Stimulated activated CD4-positive, alpha-beta T cell treated with anti-CD3 and anti-CD28 coated beads, Interleukin-1b, Interleukin-23, amount 100 ng/mL, for 1 hour (primary cell): ENCODE measurements at places on chromosomes 3 and 15.

DNA sequence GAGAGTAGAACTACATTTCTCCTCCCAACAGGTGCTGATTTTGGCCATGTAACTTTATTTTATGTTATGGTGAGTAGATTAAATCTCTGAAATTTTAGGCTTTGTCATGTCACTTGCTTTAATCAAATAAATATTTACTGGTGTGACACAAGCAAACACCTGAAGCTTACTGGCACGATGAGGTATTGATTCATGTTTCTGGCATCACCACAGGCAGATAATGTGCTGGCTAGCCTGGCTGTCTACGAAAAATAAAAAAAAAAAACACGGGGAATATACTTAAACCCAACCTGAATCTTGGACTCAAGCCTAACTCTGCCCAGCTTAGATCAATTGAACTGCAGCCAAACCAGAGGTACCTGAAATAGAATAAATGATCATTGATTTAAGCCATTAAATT lies 65.6 kb upstream of the CADM2 start:
- DNase-seq, result no peak

DNA sequence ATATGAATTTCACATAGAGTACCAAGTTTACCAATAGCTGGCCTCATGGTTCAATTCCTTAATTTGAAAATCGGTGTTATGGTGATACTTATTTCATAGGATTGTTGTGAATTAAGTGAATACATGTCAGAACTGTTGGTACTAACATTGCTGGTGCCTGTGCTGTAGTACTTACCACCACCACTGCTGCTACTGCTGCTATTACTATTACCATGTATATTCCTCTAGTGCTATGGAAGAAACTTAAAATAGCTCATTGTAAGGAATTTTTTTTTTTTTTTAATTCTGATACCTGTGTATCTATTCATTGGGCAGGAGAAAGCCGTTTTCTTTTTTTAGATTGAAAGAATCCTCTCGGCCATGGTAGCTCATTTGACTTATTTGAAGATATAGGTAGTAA lies 3.6 kb downstream of the FYTTD1 start:
- no peak for DNase-seq

DNA sequence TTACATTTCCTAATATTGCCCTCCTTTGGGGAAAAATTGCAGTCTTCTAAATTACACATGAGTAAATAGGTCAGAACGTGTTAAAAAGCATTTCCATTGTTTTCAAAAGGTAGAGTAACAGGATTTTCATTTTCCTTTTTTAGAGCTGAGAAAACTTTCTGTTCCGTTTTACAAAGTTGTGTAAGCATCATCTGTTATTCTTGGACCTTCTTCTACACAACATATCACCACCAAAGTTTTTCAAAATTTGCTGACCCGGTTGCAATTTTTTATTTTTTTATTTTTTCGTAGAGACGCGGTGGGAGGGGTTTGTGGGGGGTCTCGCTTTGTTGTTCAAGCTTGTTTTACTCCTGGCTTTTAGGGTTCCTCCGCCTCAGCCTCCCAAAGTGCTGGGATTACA lies 1.1 kb downstream of the CCDC39 start:
- DNase-seq, result no peak

- DNase-seq, result no peak
These were observed 269.7 kb downstream of the FOXP1 start for GRCh38 chr3:71313844-71314243.

DNA sequence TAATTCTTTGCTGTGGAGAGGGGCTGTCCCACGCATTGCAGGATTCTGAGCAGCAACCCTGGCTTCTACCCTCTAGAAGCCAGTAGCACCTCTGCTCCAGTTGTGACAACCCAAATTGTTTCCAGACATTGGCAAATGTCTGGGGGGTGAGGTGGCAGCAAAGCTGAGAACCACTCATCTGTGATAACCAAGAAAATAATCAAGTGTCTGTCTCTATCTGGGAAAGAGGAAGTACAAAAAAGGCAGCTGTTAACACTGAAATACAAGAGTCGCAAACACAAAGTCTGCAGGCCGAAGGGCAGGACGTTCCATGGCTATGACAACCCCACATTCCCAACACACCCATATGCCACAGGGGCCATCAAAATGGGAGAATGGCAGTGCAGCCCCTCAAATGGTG lies 42.2 kb upstream of the GNB5 start:
- DNase-seq, result no peak

- DNase-seq, result no peak
These were observed 185.3 kb upstream of the UBE2E2 start for GRCh38 chr3:23017801-23018200.

DNA sequence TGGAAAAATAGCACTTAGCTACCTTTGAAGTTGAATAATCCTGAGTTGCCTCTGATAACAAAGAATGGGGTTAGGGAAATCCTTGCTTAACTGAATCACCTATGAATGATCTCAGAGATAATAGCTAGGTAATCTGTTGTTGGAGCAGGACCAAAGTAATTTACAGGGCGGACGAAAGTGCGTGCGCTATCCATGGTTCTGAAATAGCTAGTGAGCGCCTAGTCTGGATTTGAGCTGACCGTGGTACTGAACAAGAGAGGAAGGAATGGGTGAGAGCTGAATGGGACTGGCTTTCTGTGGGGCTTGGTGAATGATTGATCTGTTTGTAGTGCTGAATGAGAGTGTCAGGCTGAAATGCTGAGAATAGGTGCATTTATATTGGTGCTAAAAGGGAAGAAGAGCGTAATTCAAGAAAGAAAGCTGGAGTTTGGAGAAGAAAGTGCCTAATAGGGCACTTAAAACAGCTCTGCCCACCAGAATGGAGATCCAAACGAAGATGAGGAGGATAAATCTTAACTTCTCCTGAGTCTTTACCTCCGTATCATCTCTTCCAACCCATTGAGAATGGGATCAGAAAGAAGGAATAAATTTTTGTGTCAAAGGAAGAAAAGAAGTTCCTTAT lies 10.1 kb downstream of the SCN10A start:
- no peak for DNase-seq

DNA sequence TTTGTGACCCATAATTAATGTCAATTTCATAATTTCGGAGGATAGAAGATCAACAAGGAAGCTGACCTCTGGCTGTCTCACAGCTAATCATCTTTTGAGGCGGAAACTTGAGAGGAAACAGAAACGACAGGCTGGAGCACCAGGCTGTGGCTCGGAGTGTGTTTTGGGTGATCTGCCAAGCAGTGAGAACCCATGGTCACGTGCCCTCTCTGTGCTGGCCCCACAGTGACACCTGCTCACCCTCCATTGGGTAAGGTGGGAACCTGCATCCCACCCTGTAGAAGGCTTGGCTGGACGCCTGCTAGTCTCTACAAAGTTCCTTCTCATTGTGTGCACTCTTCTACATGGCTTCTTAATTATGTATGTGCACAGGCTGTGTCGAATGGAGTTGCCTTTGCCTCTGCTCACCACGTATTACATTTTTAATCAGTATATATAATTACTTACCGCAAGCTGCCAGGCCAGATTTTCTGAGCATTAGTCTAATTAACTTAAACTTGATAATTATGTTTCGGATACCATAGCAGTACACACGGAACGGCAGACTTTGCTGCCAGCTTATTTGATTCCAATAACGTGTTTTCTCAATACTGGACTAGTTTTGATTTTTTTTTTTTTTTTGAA lies 719.4 kb upstream of the CFAP20DC start:
- DNase-seq, result no peak

- DNase-seq, result no peak
These were observed 30.4 kb downstream of the MECOM start for GRCh38 chr3:169633105-169633504.

DNA sequence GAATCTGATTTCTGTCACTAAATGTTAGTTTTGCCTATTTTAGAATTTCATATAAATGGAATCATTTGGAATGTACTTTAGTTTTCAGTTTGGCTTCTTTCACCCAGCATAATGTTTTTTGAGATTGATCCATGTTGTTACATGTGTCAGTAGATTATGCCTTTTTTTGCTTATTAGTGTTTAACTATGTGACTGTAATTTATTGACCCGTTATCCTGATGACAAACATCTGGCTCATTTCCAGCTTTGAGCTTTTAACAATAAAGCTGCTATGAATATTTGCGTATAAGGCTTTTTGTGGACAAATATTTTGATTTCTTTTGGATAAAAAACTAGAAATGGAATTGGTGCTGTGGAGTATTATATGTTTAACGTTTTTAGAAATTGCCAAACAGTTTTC lies 254.5 kb upstream of the CFAP20DC start:
- no peak for DNase-seq

- DNase-seq, result no peak
These were observed 95.7 kb downstream of the RORA start for GRCh38 chr15:61133361-61133760.

DNA sequence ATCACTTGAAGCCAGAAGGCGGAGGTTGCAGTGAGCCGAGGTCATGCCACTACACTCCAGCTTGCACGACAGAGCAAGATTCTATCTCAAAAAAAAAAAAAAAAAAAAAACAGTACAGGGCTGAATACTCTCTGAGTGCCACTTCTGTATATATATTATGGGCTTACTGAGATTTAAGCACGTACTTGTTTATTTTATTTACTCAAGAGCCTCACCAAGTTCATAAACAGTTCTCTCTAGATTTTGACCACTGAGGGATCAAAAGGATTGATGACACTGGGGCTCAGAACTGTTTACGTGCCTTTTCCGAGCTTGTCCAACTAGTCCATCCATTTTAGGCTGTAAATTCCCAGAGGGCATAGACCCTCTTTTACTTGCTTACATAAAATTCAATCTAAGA lies 81.5 kb downstream of the FRMD4B start:
- DNase-seq, result no peak

DNA sequence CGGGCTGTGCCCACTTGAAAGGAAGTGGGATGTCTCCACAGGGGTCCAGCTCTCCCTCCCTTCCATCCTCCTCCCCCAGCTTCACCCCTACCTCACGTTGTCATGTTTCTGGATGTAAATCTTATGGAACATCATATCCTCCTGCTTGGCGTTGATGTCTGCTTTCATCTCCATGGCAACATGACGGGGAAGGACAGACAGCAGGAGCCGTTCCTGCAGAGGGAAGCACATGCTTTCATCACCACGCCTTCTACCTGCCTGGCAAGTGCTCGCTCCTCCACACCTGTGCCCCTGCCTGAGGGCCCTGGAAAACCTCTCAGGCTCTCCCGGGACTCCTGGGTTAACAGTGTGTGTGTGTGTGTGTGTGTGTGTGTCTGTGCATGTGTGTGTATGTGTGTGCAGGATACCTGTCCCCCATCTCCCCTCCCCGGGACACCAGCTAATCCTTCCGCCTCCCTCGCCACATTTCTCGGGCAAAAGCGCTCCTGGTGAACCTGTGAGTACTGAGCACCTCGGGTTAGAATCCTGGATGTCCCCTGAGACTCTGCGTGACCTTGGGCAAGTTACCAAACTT lies 101.1 kb downstream of the ADCY5 start:
- DNase-seq, result no peak

- DNase-seq, result no peak
These were observed at the start of gene APOD for GRCh38 chr3:195583831-195584542. TSS of gene APOD (minus strand) at chr3:195583940. CDS start at chr3:195579461, 4,479 bp downstream.

DNA sequence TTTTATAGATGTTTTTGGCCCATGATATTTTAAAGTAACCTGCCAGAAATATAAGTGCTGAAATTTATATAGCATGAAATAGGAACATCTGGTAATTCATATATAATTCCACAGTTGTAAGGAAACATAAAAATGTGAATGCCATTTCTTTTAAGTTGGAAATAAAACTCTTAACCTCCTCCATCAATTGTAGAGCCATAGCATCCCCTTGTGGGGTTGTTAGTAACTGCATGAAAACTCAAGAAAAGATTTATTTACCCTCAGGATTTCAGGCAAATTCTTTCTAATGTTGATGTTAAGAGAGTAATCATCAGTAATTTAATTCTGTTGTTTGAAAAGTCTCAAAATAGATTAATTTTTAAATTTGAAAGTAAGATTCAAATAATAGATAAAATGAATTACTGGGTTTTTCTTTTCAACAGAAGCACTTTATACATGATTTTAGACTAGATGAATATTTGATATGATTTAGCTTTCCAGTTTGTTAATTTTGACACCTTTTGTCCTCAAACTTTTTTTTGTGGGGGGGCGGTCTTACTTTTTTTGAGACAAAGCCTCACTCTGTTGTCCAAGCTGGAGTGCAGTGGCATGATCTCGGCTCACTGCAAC lies 74.7 kb downstream of the RASA2 start:
- DNase-seq, result no peak

DNA sequence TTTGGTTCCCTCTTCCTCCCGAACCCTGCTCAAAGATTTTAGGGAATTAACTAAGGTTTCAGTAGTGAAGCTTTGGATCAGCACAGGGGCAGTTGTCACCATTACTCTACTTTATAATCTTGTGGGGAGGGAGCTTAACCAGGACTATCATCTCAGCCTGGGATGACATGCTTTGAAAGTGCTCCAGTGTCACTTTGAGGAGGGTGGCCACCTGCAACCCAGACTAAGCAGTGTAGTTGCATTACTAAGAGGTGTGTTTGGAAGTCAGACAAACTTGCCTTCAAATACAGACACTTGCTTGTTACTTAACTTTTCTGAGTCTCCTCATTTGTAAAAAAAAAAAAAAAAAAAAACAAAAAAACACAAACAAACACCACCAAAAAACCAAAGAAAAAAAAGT lies 340.3 kb upstream of the TBL1XR1 start:
- no peak for DNase-seq

DNA sequence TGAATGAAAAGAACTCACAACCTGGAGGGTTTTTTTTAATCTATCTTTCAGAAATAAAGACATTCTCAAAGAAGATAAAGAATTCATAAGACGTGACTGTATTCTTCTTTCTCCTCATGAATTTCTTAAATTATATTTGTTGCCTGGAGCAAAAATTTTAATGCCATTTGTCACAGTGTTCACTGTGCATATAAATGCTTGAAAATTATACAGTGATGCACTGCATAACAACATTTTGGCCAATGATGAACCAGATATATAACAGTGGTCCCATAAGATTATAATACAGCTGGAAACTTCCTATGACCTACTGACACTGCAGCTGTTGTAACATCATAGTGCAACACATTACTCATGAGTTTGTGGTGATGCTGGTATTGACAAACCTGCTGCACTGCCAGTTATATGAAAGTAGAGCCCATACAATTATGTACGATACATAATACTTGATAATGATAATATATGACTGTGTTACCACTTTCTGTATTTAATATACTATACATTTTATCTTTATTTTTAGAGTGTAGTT lies 67.3 kb downstream of the P2RY1 start:
- DNase-seq, result no peak

GRCh38 chr15:60047701-60048100 lies 43.6 kb downstream of the FOXB1 start:
- DNase-seq, result no peak

- no peak for DNase-seq
These were observed 3.7 kb downstream of the KPNA1 start for GRCh38 chr3:122510878-122511535.
